ENCODE measurements at places on chromosomes 16 and 17.

DNA sequence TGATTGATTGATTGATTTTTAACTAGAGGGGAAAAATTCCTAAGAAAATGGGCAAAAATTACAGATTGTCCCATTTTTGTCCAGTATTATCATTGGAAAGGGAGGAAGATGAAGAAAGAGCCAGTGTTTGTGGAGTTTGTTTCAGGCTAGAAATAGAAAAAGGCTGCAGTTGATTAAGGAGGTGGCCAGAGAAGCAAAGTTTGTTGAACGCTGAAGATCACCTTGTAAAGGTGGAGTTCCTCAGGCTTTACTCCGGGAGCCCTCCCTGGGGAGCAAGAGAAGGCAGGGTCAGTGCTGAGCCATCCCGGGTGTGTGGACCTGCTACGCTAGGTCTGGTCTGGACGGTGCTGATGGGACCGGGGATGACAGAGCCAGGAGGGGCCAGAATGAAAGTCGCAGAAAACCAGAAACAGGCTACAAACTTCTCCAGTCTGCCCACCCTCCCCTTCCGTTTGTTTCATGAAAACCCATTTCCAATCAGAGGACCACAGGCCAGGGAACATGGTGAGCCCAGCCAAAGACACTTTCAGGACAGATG, 222.6 kb upstream of the FOXF1 start:
- DNase-seq: no peak

- DNase-seq: no peak
Measured at GRCh38 chr17:59707971-59708430, 547 bp downstream of the VMP1 start.

DNA sequence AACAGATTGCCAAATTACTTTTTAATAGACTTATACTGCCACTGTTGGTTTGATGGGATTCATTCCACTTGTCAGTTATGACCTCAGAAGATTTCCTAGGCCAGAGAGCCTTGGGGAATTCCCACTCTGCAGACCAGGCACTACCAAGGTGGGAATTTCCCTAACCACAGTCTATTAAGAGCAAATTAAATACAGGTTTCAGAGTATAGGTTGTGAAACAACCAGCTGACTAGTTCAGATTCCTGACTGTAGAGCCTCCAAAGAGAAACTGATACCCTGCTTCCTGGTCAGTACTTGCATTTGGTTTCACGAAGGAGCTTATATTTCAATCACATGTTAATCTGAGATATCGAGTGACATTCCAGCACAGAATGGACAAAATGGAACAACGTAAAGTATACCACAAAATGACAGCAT, 186.5 kb downstream of the STX8 start:
- DNase-seq: peak; percentile 80

- no peak for DNase-seq
Measured at GRCh38 chr16:1533443-1533951, at the start of gene TMEM204. TSS of gene TMEM204 (plus strand) at chr16:1533666. CDS start at chr16:1534276, 610 bp downstream.

DNA sequence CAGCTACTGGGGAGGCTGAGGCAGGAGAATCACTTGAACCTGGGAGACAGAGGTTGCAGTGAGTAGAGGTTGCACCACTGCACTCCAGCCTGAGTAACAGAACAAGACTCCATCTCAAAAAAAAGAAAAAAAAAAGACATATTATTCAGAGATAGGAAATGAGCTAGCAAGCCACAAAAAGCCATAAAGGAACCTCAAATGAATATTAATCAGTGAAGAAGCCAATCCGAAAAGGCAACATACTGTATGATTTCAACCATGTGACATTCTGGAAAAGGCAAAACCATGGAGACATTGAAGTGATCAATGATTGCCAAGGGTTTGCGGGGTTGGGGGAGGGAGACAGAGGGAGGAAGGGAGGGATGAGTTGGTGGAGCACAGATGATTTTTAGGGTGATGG, 8.4 kb upstream of the EXOC7 start:
- no peak for DNase-seq

DNA sequence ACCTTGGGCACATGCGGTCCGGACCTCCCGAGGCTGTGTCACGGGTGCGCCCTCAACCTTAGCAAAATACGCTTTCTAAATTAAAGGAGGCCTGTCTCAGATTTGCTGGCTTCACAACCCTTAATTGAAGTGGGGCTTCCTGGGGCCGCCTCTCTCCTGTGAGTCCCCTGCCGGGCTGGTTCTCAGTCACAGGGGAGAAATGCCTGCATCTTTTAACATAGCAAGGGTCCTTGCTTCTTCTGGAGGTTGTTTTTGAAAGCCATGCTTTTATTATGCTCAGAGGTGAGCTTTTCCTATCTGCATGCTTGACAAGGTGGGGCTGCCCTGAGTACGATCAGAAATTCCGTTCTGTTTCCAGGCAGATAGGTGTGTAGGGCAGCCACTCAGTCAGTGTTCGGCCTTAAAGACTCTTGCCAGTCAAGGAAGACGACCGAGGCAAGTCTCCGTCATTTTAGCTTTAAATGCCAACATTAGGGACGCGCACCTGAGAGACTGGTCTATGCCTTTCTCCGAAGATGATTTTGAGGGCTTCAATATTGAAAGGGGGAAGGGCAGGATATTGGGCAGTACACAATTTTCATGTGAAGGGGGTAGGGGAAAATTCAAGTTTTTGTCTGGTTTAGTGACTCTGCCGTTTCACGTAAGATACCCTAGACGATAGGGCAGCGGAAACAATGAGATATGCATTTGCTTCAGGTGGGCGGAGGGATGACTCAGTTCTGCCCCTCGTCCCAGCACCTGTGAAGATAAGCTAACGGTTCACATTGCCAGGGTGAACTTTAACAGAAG, 5.5 kb upstream of the SLC7A5 start:
- DNase-seq: no peak

- no peak for DNase-seq
Measured at GRCh38 chr16:84925773-84926372, 85.5 kb downstream of the ZDHHC7 start.

GRCh38 chr16:87074641-87075318, 242.4 kb downstream of the C16orf95 start:
- DNase-seq: no peak

DNA sequence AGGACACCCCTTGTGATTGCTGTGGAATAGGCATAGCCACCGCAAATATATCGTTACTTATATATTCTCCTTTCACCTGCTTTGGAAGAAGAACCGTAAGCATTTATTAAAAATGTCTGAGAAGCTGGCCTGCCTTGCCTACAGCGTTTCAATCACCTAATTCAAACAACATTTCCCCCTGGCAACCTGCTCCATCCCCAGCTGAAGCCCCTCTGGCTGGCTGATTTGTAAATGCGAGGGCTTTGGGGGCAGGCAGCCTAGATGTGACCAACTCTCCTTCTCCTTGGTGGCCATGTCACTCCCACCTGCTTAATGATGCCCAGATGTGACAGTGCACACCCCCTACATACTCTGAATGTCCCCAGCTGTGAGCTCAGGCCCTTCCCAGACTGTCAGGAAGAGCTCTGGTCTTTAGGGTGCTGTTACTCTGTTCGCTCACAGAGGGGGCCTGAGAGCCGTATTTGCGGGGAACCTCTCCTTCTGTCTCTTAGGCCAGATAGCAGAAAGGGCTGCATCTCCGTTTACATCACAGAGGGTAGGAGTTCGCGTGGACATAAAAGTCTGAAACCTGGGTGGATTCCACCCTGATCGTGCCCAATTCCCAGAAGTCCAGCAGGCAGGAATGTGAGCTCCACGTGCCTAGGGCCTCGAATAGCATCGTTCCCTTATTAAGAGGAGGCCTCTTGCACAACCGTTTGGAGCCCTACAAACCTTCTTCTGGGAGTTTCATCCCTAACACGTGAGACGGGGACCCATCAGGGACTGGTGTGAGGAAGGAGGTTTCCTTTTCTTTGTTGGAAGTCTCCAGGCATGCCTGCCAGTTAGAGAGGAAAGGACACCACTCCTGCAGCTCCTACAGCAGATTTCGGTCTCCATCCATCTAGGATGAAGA, 2.4 kb upstream of the SDK2 start:
- DNase-seq: no peak

GRCh38 chr17:80379348-80379747, 35.6 kb upstream of the ENDOV start:
- no peak for DNase-seq

GRCh38 chr17:45852535-45853297, 8.0 kb downstream of the SPPL2C start:
- DNase-seq: peak; percentile 73

DNA sequence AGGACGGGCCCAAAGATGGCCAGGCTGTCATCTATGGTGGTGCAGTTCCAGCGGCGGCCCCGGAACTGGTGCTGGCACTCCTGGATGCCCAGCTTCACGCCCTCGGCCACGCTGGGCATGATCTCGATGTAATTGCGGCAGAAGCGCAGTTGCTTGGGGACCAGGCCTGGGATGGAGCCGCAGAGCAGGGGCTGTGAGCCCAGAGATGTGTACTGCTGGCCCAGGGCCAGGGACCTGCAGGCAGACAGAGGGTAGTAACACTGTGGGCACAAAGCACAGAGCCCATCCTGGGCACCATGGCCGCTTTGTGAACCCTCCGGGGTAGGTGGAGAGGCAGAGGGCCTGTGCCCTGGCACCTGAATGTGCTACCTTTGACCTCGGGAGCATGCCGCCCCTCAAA, 44.8 kb downstream of the WNT3 start:
- no peak for DNase-seq

DNA sequence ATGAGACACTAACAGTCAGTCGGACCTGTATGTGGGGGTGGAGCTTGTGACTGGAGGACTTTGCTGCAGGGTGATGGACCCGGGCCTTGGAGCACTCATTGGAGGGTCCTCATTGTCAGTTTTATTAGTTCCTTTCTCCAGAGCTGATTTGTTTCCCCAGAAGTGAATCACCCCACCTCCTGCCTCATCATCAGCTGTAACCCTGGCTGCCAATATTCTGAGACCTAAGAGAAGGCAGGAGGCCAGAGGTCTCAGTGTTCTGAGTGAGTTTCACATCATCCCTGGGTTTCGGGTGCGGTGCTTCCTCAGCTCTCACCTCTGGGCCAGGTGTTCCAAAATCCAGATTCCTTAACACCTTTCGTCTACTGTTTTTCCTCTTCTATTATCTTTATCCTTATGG, 49.9 kb upstream of the KIFC3 start:
- DNase-seq: no peak

- DNase-seq: no peak
Measured at GRCh38 chr16:813916-814412, 13.4 kb upstream of the GNG13 start.

GRCh38 chr17:31754239-31754945, 104.7 kb downstream of the COPRS start:
- peak; percentile 31 for DNase-seq

- DNase-seq: peak; percentile 70
Measured at GRCh38 chr17:79800325-79801155, 3.7 kb upstream of the CBX8 start.

DNA sequence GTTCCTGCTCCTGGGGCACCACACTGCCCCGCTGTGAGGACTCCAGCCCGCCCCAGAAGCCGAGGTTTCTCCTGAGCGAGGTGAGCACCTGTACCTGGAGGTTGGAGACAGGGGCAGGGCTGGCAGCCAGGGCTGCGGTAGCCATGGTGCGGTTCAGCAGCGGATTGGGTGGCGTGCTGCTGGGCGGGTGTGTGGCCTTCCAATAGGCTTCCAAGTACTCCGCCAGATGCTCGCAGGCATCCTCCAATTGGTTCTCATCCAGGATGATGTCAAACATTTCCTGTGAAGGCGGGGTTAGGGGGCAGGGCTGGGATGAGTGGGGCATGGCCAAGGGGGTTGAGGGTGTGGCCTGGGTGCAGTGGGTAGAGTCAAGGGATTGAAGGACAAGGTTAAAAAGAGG, 11.3 kb upstream of the ARL5C start:
- no peak for DNase-seq

DNA sequence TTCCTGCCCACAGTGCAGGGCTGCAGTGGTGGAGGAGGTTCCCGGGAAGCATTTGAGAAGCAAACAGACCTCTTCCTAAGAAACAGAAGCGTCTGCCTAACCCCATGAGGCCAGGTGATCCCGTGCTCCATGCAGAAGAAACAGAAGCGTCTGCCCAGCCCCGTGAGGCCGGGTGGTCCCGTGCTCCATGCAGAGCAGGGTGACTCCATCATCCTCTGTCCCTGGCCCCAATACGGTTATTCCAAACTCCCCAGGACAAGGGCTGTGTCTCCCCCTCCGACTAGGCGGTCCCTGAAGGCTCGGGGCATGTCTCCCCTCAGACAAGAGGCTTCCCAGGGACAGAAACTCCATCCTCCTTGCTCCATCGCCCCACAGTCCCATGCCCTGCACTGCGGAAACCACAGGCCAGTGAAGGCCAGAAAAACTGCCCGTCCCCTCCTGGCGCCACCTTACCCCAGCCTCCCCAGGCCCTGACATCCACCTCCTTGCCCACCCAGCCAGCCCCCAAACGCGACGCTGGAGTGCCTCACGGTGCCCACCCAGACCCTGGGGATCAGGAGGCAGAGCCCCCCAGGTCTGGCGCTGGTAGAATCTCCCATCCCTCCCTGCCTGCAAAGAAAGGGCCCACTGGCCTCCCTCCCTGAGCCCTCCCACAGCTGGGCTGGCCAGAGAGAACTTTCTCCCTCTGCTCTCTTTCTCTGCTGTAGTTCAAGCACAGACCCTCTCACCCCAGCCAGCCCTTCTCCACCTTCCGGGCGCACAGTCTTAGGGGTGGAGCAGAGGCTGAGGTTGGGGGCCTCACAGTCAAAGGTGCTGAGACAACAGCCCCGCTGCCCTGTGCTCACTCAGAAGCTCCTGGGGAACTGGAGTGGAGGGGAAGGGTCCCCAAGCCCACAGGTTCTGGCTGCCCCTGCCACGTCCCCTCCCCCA, 30.6 kb upstream of the KRT17 start:
- peak; percentile 47 for DNase-seq

GRCh38 chr16:56736476-56736875, 6.5 kb downstream of the NUP93 start:
- no peak for DNase-seq

DNA sequence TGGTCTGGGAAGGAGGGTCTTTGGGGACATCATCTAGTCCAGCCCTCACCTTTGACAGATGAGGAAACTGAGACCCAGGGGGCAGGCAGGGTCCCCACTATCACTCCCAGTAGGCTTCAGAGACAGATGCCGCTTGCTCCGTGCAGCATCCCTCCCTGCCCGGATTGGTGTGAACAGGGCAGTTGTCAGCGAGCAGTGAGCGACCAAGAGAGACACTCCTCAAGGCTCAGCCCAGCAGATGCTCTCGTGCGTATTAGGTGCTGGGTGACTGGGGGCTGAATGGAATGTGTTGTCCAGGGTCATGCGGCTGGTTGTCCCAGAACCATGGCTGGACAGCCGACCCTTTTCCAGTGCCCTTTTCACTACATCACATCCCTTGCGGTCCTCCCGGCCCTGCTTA, 49.0 kb downstream of the MPRIP start:
- DNase-seq: no peak

DNA sequence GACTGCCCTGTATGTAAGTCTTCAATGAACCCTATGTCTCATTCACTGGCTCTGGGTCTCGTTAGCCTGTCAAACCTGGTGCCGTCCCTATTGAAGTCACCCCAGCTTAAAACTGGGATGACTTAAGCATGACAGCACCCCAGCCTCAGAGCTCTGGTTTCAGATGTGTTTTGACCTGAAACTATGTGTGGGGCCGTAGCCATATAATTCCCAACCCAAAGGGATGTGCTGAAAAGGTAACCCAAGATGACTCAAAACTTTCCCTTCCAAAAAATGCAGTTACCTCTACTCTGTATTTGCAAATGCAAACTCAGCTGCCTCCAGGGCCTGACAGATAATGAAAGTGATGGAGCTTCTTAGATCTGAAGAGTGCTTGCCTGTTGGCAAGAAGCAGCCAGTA, 478.3 kb upstream of the ERCC4 start:
- no peak for DNase-seq
